ENCODE measurements at places on chromosomes 12 and 14. TPM values are rescaled to one million over a fixed set of nuclear protein-coding genes. Genes with fewer than 3 reads are reported as not detected.

Gene PUS1
- 13.6 TPM for polyA plus RNA-seq

Gene POU6F1
- 3.1 TPM for polyA plus RNA-seq

Gene EPS8
- polyA plus RNA-seq = 71.5 TPM

Gene AMIGO2
- 1.7 TPM for polyA plus RNA-seq

Gene TOMM20L
- not detected for polyA plus RNA-seq

Gene ENTPD5
- 6.5 TPM for polyA plus RNA-seq

Gene SERPINA9
- polyA plus RNA-seq = not detected

Gene CFAP54
- polyA plus RNA-seq = 0.09 TPM

Gene C3AR1
- polyA plus RNA-seq = 14.5 TPM

Gene GPX2
- 24.8 TPM for polyA plus RNA-seq
